ENCODE measurements at places on chromosomes 16 and 17. TPM values are rescaled to one million over a fixed set of nuclear protein-coding genes. Genes with fewer than 3 reads are reported as not detected.
A peak's percentile ranks its signal among the peaks of the same experiment; 100 is the strongest.

GRCh38 chr16:55495616-55496289 is 13.1 kb upstream of the LPCAT2 start:
- no peak overlapping the region for H3K4me3 ChIP-seq
- no peaks in the 10 kb centered on the region for H3K27me3 ChIP-seq
- H3K36me3 ChIP-seq = no peaks in the 10 kb centered on the region
- no peak overlapping the region for H3K27ac ChIP-seq
- peaks cover 2% of the 10 kb centered on the region for H3K4me1 ChIP-seq

- no peak overlapping the region for H3K27ac ChIP-seq
- no peak overlapping the region for H3K4me3 ChIP-seq
- H3K36me3 ChIP-seq = no peaks in the 10 kb centered on the region
Measured at GRCh38 chr17:57463103-57463885, 207.0 kb downstream of the MSI2 start.

- no peaks in the 10 kb centered on the region for H3K4me1 ChIP-seq
- H3K27ac ChIP-seq = no peak overlapping the region
- no peak overlapping the region for H3K4me3 ChIP-seq
- H3K27me3 ChIP-seq = no peaks in the 10 kb centered on the region
Measured at GRCh38 chr17:73280191-73280590, 18.5 kb upstream of the CPSF4L start.

GRCh38 chr16:86016201-86016965 is 117.4 kb downstream of the IRF8 start:
- H3K27ac ChIP-seq = no peak overlapping the region
- H3K36me3 ChIP-seq = no peaks in the 10 kb centered on the region
- no peaks in the 10 kb centered on the region for H3K27me3 ChIP-seq
- DNase-seq = peak; percentile 35

DNA sequence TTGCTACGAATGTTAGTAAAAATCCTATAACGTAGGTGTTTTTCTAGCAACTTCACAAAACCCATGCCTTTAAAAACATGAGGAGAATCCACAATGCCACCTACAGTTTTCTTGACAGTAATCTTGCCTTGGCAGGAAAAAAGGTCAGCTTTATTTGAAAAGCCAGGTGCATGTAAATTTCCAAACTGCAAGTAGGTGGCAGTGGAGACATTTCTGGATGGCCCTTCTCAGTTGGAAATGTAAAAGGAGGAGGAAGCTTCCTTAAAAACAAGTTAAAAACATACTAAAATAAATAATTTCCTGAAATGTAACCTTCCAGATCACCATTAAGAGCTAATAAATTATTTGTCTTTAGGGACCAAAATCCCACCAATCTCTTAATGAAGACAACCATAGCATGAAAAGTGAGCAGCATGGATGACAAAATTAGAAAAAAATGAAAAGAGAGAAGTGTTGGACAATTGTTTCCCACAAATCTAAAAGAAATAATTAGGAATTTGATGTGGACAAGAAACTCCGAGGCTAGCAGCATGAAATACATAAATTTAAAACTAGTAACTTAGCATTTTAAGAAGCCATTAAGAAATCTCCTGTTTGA is 152.2 kb downstream of the SNX11 start:
- H3K27me3 ChIP-seq = no peaks in the 10 kb centered on the region
- no peak overlapping the region for H3K4me3 ChIP-seq
- no peak overlapping the region for H3K27ac ChIP-seq

DNA sequence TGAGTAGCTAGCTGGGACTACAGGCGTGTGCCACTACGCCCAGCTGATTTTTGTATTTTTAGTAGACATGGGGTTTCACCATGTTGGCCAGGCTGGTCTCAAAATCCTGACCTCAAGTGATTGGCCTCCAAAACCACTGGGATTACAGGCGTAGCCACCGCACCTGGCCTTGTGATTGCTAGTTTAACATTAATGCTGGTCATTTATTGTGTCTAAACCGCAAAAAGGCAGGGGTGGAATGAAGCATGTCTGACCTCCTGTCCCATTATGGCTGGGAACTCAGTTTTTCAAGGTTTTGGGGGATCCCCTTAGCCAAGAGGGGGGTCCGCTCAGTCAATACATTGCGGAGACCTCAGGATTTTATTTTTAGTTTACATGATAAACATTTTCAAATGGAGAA is 10.7 kb upstream of the CNGB1 start:
- H3K36me3 ChIP-seq = no peaks in the 10 kb centered on the region
- no peaks in the 10 kb centered on the region for H3K4me1 ChIP-seq
- H3K27me3 ChIP-seq = no peaks in the 10 kb centered on the region

DNA sequence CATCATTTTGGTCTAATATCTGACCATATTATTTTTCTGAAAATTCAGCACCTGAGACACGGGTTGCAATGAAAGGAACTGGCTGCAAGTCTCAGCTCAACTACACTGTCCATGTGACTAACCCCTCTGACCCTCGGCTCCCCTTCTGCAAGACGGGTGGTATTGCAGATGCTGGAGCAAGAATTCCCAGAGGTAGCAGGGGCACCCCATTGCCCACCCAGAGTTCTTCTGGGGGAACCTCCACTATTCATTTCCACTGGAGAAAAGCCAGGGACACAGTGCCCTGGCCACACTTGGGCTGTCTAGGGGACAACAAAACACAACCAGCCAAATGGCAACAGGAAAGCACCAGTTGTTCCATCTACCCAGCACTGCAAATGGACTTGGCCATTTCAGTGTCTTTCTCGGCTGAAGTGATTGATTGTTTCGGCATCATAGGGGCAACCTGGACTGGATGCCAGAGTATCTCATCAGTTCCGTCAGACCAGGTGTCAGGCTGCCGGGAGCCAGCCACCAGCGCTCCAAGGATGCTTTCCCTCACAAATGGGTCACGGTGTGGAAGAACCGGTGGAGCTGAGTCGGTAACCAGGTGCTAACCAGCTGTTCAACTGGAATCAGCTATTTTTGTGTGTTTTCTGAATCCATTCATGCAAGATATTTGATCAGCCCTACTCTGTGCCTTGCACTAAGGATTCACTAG is 58.1 kb downstream of the C16orf78 start:
- no peaks in the 10 kb centered on the region for H3K27me3 ChIP-seq
- no peak overlapping the region for H3K4me3 ChIP-seq
- H3K36me3 ChIP-seq = no peaks in the 10 kb centered on the region
- H3K27ac ChIP-seq = no peak overlapping the region
- H3K4me1 ChIP-seq = no peaks in the 10 kb centered on the region

GRCh38 chr17:16418685-16419068 is 3.3 kb downstream of the TRPV2 start:
- no peak overlapping the region for H3K4me3 ChIP-seq
- no peaks in the 10 kb centered on the region for H3K4me1 ChIP-seq
- H3K36me3 ChIP-seq = no peaks in the 10 kb centered on the region
- H3K27ac ChIP-seq = peak overlapping the region; percentile 33

The CHST4 gene
- not detected for total RNA-seq

DNA sequence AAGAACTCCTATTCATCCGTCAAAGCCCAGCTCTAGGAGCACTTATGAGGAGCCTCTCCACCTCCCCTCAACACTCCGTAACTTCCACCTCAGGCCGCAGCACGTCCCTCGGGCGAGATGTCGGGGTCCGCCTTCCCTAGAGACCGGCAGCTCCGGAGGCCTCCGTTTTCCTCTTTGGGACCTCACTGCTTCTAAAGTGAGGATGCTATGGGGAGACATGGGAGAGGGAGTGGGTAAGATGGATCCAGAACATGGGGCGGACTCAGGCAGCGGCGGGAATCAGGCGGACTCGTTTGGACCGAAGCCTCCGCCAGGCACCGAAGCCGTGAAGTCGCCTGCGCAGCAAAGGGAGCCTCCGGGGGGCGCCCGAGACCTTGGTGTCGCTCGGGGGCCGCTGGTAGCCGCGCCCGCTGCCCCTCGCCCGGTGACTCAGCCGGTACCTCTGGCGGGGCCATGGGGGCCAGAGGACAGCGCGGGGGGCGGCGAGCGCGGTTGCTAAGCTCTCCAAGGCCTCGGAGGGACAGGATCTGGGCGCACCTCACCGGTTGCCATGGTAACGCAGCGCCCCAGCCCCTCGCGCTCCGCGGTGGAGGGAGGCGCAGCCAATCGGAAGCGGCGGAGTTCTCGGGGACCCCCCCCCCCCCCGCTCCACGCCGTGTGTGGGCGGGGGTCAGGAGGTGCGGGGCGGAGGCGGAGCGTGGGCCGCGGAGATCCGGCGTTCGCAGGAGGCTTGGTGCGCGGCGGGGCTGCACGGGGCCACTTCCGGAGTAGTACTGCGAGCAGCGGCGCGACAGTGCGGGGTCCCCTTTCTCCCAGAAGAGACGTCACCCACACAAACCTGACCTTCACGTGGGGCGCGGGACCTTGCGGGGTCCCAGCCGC is 1.3 kb upstream of the HIC1 start:
- no peaks in the 10 kb centered on the region for H3K27me3 ChIP-seq
- H3K4me1 ChIP-seq = no peaks in the 10 kb centered on the region
- no peaks in the 10 kb centered on the region for H3K36me3 ChIP-seq
- H3K27ac ChIP-seq = no peak overlapping the region

- no peaks in the 10 kb centered on the region for H3K36me3 ChIP-seq
- H3K27me3 ChIP-seq = no peaks in the 10 kb centered on the region
- DNase-seq = no peak
- no peak overlapping the region for H3K27ac ChIP-seq
- no peaks in the 10 kb centered on the region for H3K4me1 ChIP-seq
Measured at GRCh38 chr16:60064026-60064425, 1329.9 kb upstream of the GOT2 start.

- H3K27ac ChIP-seq = no peak overlapping the region
- H3K4me1 ChIP-seq = no peaks in the 10 kb centered on the region
- no peak overlapping the region for H3K4me3 ChIP-seq
- DNase-seq = no peak
- no peaks in the 10 kb centered on the region for H3K36me3 ChIP-seq
Measured at GRCh38 chr17:65409381-65409780, 152.1 kb downstream of the AXIN2 start.

The CUEDC1 gene
- total RNA-seq = 43.6 TPM

DNA sequence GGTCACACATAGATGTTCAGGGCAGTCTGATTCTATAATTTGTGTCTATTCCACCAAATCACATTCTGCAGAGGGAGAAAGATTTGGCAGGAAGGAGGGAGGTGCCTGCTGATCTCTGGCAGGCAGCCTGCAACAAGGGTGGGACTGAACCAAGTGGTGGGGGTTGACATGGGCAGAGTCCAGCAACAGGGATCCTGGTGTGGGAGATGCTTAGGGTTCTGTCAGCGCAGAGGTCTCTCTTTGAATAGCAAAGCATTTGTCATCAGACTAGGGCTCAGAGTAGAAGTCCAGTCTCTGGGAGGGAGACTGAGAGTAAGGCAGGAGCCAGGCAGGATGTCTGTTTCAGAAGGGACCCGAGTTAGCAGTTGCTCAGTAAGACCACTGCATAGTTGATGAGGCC is 94.6 kb downstream of the UTP18 start:
- no peaks in the 10 kb centered on the region for H3K27me3 ChIP-seq
- DNase-seq = no peak
- no peak overlapping the region for H3K4me3 ChIP-seq

- no peak overlapping the region for H3K27ac ChIP-seq
- no peak overlapping the region for H3K4me3 ChIP-seq
- no peaks in the 10 kb centered on the region for H3K27me3 ChIP-seq
- DNase-seq = peak; percentile 82
- no peaks in the 10 kb centered on the region for H3K36me3 ChIP-seq
Measured at GRCh38 chr17:2122641-2123302, 67.9 kb downstream of the HIC1 start.

- H3K4me1 ChIP-seq = no peaks in the 10 kb centered on the region
- DNase-seq = peak; percentile 73
- H3K4me3 ChIP-seq = no peak overlapping the region
- H3K36me3 ChIP-seq = no peaks in the 10 kb centered on the region
Measured at GRCh38 chr17:68314916-68315535, 23.7 kb downstream of the ARSG start.

DNA sequence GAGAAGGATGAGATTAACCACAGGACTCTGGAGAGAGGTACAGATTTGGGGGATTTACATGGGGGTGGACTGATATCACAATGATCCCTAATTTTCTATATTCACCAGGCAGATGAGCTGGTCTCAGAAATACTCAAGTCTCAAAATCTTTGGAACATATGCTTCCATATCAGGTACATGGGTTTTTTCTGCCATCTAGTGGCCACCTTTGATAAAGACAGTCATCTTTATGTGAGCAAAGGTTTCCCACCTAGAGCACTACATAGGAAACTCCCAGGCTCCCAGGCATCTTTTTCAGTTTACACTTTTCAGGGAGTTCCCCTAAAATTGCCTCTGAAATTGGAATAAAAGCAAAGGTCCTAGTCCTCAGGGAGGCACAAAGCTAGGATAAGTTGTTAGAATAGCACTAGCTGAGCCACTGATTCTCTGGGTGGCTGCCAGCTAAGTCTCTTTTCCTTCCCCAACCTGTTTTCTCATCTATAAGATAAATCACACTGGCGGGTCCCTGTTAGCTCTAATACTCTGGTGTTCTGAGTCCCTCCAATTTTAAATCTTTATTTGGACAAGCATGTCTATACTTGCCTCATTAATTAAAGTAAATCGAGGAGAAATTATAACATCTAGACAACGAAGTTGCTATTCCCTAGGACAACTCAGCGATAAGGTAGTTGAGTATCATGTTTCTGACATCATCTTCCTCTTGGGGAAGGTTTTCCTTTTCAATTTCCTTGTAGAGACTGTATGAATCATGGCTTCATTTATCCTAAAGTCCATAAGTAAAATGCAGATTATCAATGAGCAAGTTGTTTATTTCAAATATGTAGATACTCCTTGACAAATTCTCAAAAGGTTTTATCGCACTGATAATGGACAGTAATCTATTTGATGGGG is 19.0 kb upstream of the MON1B start:
- no peak overlapping the region for H3K4me3 ChIP-seq
- H3K27me3 ChIP-seq = no peaks in the 10 kb centered on the region
- H3K4me1 ChIP-seq = no peaks in the 10 kb centered on the region
- H3K36me3 ChIP-seq = no peaks in the 10 kb centered on the region
- DNase-seq = no peak
- no peak overlapping the region for H3K27ac ChIP-seq

DNA sequence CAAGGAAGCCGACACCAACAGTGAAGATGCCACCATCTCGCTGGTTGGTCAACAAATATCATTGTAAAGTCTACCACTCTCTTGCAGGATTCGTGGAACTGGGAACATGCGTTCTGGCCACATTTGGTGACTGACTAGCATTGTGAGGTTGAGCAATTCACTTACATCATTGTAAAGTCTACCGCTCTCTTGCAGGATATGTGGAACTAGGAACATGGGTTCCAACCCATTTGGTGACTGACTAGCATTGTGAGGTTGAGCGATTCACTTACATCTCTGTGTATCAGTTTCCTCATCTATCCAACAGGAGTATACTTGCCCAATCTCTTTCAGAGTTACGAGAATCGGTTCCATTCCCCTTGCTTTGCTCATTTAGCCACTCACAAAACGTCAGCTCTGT is 42.6 kb upstream of the RPH3AL start:
- H3K27me3 ChIP-seq = no peaks in the 10 kb centered on the region
- no peak overlapping the region for H3K4me3 ChIP-seq
- DNase-seq = no peak
- no peak overlapping the region for H3K27ac ChIP-seq
